ENCODE measurements at places on chromosomes 5 and 9.

GRCh38 chr5:124745928-124746915, at the start of gene ZNF608:
ZNF608 (minus strand) TSS chr5:124746639; CDS start chr5:124744989, 1,650 bp downstream.
- DNase-seq = no peak

- no peak for DNase-seq
Measured at GRCh38 chr5:59241119-59241518, 652.4 kb downstream of the PDE4D start.

DNA sequence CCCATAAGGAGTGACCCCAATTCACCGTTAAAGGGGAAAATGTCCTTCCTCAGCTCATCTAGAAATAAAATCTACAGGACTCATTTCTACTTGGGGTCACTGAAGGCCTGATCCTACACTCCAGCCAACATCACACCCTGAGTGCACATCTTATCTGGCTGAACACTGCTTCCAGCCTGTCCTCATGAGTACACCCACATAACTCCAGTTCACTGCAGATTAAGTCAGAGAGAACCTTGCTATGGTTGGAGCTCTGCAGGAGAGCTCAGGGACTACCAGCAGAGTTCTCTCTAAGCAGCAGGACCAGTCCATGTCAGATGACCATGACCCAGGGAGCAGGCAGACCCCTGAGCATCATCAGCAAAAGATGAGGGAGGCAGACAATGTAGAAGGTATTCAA, 126.9 kb upstream of the MAP3K1 start:
- DNase-seq = no peak

DNA sequence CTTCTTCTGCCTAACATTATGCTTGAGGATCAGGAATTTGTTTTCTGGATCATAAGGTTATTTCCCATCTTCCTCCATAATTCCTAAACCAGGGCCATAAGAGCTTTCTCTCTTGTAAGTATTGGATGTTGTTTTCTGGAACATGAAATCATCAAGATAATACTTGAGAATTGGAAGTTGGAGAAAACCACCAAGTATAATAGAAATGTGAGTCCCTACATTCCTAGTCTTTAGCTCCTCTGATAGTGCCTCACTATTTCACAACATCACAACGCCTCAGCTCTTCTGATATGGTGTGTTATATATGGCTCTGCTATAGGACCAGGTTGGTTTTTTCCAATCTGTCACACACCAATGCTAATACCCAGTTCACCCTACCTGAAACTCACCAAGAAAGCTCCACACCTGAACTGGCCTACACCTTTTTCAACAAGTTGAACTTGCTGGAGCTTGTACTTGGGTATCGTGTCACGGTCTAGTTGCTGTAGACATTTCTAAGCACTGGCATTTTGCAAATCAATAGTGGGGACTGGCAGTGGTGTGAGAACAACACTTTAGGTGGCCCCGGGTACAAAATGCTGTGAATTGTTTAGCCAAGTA, 141.1 kb downstream of the ACTBL2 start:
- no peak for DNase-seq

DNA sequence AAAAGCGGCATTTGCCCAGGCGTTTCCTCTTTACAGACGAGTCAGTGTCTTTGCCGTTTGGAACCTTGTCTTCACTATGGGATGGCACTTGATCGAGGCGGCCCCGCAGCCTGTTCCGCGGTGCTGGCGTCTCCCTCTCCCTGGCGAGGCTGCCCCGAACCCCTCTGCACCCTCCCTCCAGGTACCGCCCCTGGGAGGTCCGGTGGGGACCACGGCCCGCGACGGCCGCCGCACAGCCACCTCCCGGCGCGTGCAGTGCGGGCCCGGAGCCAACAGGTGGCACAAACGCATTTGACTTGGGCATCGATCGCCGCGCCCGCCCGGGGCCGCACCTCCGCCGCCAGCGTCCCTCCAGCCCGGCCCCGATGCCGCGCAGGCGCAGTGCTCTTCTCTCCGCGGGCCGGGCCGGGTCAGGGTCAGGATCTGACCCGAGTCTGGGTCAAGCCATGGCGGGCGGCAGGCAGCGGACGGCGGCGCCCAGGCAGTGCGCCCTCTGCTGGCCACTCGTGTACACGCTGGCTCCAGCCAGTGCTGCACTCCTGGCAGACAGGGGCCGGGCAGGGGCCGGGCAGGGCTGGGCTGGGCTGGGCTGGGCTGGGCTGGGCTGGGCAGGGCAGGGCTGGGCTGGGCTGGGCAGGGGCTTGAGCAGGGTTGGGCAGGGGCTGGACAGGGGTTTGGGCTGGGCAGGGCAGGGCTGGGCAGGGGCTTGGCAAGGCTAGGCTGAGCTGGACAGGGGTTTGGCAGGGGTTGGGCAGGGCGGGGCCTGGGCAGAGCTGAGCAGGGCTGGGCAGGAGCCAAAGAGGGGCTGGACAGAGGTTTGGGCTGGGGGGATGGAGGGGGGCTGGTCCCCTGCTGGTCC, 155.8 kb upstream of the IRX4 start:
- DNase-seq = peak; percentile 73

DNA sequence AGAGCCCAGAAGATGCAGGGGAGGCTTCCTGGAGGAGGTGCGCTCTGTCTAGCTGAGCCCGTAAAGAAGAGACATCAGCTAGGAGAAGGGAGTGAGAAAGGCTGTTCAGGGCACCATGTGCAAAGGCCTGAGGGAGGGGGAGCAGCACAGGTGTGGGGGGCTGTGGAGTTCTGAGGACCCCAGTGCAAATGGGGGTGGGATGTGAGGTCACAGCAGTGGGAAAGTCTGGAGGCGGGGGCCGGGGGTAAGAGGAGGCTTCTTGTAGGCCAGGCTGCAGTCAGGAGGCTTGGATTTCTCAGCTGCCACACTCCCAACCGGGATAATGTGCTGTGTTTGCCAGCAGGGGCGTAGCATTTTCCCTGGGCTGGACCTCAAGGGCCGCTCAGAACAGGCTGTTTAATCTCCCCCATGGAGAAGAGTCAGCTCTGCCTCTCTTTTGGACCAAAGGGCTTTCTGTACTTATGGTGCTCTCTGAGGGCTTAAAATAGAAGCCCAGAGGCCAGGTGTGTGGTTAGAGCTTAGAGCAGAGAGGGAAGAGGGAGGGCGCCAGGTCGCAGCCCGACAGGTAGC, 5.7 kb downstream of the NEURL1B start:
- no peak for DNase-seq

DNA sequence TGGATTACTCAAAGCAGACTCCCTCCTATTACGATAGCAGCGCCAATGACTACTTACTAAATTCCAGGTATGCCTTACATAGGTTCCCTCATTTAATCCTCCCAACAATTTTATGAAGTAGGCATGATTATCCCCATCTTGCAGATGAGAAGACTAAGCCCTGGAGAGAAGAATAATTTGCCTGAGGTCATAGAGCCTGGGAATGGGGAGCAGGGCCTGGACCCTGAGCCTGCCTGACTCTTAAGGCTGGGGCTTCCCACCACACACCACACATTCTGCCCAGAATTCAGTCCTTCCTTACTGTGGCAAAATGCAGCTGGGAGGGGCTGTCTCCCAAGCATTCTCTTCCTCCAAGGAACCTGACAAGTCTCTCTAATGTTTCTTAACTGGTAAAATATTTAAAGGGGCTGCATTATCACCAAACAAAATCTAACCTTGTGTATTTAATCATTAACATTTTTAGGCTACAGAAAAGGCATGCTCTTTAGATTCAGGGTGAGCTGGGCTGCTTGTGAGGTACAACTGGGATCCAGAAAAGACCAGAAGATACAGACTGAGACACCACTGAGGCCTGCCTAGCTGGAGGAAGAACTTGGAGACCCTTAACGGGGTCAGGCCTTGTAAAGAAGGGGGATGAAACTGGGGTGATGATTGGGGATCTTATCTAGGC, 26.1 kb downstream of the LHFPL2 start:
- DNase-seq = no peak

- no peak for DNase-seq
Measured at GRCh38 chr5:43623048-43623680, 20.2 kb downstream of the NNT start.

- DNase-seq = no peak
Measured at GRCh38 chr5:172637110-172637580, 3.9 kb upstream of the NEURL1B start.

DNA sequence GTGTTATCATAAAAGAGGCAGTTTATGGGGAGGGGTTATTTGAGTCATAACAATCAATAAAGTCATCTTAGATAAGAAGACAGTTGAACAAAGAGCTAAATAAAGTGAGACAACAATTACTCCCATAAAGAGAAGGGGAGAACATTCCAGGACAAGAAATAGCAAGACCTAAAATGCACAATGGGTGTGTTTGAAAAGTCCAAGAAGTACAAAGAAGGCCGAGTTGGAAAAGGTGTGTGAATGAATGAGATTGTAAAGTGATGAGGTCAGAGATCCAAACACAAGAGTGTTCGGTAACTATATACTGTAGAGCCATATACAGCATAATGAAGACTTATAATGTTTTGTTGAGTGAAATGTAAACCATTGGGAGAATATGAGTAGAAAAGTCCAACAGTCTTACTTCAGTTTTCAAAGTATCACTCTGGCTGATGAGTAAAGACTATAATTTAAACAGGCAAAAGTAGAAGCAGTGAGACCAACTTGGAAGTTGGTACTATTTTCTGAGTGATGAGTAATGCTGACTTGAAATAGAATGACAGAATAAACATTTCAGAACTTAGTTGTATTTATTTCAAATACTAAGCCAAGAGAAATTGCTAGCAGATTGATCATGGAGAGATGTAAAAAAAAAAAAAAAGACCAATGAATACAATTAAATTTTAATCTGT, 868.7 kb upstream of the CDH9 start:
- DNase-seq = no peak

Measured in activated CD4-positive, alpha-beta T cell treated with anti-CD3 and anti-CD28 coated beads, Interleukin-2, Interleukin-6, amounts not matched to agents 100 ng/mL and 50 ng/mL, durations not matched to agents 16 hours and 8 hours (primary cell).